ENCODE measurements at places on chromosomes 7 and 10.

GRCh38 chr7:124074007-124074406, 41.1 kb upstream of the TMEM229A start:
- DNase-seq, result no peak

DNA sequence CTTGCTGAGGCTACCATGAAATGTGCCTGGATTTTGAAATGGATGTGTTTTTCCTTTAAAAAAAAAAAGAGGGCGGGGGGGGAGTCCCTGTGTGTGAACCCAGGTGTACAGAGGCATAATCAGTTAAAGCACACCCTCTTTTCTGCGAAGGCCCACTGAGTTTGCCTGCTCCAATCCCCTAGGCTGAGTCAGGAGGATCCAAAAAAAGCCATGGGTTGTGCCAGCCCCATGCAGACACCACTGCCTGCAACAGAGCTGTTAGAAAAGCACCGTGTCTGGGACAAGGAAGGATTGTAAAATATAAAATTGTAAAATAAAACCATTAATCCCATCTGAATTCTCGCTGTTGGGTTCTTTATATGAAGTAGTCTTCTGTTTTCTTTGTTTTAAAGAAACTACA, 217.9 kb downstream of the ADAM12 start:
- DNase-seq, result no peak

DNA sequence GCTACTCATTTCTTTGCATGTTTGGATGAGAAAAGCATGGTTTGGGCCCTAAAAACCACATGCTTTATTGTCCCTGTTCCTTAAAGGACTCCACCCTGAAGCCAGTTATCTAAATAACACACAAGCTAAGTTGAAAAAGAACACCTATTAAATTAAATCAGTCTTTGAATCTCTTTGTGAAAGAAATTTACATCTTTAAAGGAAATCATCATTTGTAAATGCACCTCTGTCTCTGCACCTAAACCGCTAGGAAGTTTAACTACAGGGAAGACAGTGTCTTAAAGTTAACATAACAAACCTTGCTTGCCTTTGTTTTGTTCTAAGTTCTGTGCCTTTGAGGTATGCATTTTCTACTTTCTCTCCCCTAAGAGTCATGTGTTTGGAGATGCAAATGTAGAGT, 52.6 kb downstream of the HTR7 start:
- DNase-seq, result no peak

GRCh38 chr10:115996031-115996430, 277.0 kb downstream of the GFRA1 start:
- no peak for DNase-seq

GRCh38 chr7:13078105-13078504, 390.7 kb downstream of the ARL4A start:
- DNase-seq, result no peak

DNA sequence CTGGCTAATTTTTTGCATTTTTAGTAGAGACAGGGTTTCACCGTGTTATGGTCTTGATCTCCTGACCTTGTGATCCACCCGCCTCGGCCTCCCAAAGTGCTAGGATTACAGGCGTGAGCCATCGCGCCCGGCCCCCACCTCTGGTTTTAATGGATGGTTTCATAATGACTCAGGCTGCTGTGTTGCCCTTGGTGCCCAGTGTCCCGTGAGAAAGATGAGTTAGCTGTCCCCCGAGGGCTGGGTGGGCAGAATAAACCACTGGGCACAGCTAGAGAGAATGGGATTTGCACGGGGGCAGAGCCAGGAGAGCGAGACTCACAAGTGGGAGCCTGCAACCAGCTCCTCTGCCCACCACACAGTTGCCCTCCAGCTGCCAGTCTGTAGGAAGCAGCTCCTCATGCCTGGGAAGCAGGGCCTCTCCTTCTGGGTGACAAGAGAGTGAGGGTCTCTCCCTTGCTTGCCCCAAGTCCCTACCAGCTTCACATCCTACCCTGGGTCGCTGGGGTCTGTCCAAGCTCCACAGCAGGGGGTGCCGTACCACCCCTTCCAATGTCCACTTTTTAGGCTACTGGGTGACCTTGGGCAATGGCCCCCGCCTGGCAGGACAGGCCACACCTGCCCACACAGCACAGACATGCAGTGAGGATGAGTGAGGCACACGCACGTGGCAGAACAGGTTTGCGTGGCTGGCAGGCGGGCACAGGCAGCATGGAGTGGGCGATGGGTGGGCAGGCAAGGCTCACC, 16.1 kb upstream of the NDST2 start:
- no peak for DNase-seq

DNA sequence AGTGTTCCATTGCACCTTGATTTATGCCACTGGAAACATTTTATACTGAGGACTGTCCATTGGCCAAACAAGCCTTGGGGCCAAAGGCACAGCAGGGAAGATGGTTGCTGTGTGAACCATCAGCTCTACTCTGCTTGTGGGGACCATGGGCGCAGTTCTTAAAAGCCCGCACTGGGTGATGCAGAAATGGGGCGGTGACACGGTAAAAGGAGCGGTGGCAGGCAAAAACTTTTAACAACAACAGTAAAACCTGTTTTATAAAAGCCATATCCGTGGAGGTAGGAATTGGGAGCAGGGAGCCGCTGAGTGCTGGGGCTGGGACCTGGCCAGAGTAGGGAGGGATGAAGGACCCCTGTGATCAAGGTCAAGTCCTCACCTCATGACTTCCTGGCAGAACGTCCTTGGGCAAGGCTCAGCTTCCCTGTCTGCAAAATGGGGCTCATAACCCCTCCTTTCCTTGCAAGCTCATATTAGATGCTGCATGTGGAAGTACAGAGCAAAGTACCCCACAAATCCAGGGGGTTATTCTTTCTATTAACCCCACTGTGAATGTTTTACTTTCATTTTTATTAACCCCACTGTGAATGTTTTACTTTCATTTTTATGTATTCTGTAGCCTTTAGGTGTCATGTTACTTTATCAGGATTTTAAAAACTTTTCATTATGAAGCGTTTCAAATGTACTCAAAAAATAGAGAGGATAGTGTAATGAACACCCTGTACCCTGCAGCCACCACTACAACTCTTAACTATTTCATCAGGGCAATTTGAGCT, 78.3 kb downstream of the GRK5 start:
- DNase-seq, result no peak

DNA sequence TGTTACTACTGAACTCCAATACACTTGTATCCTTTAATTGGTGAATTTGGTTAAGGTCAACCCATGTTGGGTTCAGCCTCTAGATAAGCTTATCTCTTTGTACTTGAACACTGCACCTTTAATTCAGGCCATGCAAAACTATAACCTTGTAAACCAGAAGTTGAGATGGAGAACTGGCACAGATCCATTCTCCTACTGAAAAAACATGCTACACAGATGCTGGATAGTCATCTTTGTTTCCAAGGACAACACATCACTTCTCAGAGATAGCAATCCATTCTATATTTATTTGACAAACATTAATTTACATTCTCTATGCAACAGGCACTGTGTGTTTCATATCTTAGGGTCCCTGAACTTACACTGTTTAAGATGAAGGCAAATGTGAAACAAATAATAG, 2.9 kb upstream of the CDK14 start:
- DNase-seq, result no peak

DNA sequence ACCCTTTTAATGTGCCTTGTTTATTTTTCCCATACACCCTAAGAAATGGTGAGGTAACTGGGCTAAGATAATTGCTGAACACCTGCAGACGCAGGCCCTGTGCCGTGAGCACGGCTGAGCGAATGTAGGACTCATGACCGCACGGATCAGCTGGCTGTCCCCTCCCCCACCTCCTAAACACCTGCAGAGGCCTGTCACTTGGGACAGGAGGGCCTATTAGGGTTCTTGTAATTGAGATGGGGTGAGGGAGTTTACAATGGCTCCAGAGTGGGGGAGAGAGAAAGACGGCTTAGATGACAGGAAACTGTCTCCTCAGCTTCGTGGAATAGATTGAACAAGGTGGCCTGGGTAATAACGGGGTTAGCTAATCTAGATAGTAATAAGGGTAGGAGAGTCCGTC, 291.7 kb upstream of the HABP2 start:
- DNase-seq, result no peak

DNA sequence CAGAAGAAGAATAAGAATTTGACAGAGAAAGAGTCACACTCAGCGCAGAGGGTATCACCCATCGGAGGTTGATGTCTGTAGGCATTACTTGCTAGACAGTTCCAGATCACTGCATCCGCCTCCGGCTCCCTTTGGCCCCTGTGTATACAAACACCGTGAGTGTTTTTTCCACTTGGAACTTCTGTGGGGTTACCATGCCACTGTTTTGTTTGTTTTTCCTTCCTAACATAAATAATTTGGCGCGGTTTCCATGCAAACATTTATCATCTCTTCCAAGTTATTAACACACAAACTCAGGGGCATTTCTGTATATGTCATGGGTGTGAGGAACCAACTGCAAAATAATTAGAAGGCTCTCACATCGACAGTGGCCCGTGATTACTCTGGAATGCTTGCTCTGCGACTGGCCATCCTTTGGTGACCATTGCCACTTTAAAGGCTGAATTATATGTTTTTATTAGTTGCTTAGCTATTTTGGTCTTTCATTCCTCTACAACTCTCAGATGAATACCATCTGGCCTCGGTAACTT, 612.2 kb upstream of the MKI67 start:
- no peak for DNase-seq

GRCh38 chr7:80165177-80165576, 30.5 kb downstream of the GNAI1 start:
- no peak for DNase-seq

- DNase-seq, result no peak
Observed at GRCh38 chr10:84310470-84310869, 17.9 kb upstream of the CCSER2 start.

DNA sequence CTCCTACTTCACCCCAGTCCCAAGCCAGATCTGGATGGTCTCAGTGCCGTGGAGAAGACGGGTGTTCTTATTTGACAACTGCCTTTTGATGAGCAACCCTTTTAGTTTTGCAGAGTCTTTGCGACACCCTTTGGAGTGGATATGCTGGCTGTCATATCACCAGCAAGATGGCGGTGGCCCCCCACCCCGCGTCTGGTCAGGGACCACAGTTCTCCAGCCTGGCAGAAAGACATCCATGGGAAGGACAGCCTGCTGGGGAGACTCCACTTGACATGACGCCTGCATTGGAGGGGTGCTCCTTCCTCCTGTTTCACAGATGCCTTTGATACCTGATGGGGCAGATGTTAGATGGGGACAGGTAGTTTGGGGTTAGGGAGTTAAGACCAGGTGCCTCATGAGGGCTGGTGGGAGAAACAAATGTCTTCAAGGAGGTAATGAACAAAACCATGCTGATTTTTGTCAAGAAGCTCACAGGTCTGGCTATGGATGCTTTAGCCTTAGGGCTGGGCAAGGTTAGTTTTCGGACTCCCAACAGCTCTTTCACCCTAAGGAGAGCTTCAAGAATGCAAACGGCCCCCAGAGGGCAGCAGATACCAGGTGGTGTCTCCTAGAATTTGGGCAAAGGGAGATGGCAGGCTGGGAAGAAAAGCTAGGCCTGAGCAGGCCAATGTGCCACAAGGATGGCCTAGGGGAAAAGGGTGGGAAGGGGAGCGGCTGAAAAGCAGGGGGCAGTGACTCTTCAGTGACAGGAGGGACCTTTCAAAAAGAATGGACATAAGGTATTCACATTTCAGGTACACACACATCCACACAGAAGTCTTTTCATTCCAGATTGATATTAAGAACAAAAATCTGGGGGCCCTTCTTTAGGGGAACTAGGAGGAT, 95.2 kb downstream of the CLEC2L start:
- DNase-seq, result no peak

DNA sequence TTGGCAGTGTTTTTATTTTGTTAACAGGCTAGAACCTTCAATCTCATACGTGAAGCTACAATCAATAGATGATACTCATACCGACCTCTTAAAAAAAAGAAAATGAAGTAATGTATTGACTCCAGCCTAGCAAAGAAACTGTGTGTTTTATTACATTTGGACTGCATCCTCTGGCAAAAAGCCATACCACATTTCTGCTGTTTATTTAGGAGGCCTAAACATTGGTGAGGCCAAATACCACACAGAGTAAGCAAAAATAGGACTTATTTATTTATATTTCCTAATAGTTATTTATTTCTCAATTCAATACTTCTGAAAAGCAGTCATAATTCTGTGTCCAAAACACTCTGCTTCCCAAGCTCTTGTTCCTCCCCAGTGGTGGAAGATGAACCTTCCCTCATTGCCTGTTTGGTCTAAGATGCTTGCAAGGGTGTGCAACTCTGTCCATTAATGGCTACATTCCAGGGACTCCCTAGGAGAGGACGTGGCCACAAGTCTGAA, 398.8 kb upstream of the KLF6 start:
- no peak for DNase-seq

GRCh38 chr10:16646181-16647059, 124.7 kb upstream of the C1QL3 start:
- DNase-seq, result no peak

DNA sequence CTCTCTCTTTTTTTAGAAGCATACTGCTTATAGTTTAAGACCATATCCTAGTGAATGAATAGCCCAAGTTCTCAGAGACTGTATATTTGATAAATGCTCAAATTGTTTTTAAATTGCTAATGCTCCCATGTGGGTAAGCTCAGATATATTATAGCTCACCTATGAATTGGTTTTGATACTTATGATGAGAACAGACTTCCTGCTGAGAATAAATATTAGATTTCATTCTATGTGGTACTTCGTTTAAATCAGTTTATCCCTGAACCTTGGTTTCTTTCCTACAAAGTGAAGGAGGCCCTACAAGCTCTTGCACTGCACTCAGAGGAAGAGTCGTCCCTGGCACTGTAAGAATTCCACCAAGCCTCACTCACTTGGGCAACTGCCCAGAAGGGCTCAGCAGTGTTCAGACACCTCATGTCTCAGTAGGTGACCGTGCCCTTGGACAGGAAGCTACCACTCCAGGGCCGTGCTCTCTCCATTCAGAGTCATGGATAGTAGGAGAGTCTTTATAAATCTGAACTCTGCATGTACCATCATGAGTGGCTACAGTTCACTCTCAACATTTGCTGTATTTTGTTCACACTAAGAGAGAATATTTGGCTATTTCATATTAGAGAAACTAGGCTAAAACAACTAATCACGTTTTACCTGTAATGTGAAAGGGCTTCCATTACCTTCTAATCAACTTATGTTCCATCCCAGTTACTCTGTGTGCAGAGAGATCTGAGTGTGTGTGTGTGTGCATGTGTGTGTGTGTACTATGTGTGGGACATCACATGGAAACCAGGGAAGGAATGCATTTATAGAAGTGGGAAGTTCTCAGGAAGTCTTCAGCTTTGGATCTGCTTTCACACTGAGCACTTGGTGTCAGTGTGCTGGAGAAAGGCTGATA, 93.8 kb downstream of the PTPRE start:
- DNase-seq, result no peak

DNA sequence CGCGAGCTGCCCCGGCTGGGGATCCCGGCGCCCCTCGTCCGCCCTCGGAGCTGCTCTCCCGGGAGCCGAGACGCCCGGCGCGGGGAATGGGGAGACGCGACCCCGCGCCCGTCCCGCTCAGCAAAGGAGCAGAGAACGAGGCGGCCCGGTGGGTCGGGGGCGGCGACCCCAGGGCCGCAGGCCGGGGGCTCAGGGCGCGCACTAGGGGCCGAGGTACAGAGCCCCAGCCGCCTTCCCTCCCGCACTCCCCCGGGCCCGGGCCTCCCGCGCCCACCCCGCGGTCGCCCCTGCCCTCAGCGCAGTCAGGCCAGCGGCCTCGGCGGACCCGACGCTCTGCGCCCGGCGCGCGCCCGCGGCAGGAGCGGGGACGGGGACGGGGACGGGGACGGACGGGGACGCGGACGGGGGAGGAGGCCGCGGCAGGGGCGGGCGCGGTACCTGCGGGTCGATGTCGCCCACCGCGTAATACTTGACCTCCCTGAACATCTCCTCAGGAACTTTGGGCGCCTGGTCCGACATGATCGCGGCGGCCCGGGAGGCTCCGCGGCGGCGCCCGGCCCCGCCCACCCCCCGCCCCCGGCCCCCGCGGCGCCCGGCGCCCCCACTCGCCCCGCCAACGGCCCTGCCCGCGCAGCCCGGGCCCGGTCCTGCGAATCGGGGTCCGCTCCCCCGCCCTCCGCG, 373 bp downstream of the PAXIP1 start:
- peak; percentile 45 for DNase-seq

Data from activated CD8-positive, alpha-beta memory T cell treated with anti-CD3 and anti-CD28 coated beads for 1 hour (primary cell).